ENCODE measurements at places on chromosomes 3 and 15. TPM values are rescaled to one million over a fixed set of nuclear protein-coding genes. Genes with fewer than 3 reads are reported as not detected.

The FSTL1 gene
- 52.1 TPM for total RNA-seq

DNA sequence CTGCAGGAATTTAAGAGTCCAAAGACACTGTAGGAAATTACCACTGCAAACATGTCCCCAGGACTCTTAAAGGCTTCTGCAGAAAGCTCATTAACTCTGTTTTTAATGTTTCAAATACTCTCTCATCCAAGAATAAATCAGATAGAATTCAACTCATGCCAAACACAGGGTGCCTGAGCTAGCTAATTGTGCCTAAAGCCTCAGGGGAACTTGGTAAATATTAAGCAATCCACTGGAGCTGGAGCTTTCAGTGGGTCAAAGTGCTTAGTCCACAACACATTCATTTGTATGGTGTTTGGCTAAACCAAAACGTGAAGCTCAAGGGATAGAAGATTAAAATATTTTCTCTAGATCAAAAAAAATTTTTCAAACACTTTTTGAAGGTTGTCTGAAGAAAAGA is 131.4 kb downstream of the THRB start:
- DNase-seq: no peak

The MELTF gene
- 0.97 TPM for total RNA-seq

The LARP6 gene
- 7.4 TPM for total RNA-seq

DNA sequence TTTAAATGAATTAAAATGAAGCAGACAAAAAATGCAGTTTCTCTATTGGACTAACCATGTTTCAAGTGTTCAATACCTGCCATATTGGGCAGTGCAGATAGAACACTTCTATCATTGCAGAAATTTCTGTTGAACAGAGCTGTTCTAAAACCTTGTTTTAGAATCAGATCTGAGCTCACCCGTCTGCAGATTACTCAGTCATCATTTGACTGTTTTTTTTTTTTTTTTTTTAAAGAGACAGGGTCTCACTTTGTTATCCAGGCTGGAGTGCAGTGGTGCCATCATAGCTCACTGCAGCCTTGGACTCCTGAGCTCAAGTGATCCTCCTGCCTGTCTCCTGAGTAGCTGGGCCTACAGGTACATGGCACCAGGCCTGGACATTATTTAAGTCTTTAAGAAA is 128.7 kb downstream of the APBA2 start:
- no peak for DNase-seq

DNA sequence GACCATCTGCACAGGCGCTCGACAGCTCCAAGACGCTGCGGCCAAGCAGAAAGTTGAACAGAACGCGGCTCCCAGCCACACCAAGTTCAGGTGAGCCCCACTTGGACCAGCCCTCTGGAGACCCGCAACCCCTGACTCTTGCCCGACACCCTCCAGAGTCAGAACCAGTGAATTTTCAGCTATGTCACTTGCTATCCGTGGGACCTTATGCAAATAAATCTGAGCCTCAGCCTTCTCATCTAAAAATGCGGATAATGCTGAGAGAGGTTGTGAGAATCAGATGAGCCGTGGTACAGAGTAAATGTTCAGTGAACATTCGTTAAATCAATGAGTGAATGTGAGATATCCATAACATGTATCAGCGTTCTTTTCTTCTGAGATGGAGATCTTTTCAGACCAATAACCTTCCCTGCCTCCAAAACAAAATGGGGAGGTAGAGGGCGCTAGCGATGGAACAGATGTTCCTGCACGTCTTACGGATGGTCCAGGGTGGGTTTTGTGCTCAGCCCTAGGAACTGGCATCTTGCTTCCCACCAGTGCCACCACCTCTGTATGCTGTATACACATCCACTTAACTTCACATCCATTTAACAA is 524 bp downstream of the MRPS11 start:
- no peak for DNase-seq

GRCh38 chr3:108088697-108089096 is 2.1 kb downstream of the CD47 start:
- DNase-seq: no peak

- no peak for DNase-seq
These were observed 5.0 kb upstream of the MYL3 start for GRCh38 chr3:46868287-46868686.

The HRH1 gene
- total RNA-seq: 1.5 TPM

DNA sequence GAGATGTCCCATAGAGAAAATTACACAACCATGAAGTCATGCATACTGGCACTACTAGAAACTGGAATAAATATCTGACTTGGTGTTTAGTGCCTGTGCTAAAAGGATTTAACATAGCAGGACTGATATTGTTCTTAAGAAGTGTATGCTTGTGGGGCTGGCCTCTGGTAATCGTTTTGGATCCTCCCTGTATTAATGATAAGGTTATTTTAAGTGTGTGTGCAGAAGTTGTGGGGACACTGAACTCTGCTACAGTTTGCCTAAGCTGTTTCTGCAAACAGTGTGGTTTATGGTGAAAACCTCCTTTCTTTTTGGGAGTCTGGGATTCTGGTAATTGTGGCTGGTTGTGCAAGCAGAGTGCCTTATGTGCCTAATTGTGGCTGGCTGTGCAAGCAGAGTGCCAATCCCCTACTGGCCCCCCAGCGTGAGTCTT is 120.8 kb downstream of the CLASP2 start:
- no peak for DNase-seq

DNA sequence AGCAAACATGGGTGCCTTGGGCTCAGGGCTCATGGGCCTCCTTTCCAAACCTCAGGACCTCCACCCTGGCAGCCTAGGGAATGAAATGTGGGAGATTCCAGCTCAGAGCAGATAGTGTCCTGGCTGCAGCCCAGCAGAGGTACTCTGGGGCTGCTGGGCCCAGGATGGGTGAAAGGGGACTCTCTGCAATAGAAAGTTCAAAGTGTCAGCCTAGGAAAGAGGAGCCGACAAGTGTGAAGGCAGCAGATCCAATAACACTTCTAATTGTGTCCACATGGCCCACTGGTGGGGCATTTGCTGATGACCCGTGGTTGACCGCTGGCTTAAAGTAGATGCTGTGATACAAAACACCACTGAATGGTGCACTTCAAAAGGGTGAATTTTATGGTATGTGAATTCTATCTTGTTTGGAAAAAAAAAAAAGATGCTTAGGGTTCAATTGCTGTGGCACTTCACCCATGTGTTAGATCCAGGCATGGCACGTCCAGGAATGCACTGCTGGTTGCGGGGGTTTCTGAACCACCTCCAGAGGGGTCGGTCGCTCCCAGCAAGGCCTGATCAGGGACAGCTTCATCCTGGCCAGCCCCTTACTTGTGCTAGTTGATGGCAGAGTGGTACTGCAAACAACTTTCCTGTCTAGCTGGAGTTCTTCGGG is 20.9 kb downstream of the AMOTL2 start:
- DNase-seq: no peak

- no peak for DNase-seq
These were observed 3.8 kb downstream of the NCEH1 start for GRCh38 chr3:172707030-172707429.

DNA sequence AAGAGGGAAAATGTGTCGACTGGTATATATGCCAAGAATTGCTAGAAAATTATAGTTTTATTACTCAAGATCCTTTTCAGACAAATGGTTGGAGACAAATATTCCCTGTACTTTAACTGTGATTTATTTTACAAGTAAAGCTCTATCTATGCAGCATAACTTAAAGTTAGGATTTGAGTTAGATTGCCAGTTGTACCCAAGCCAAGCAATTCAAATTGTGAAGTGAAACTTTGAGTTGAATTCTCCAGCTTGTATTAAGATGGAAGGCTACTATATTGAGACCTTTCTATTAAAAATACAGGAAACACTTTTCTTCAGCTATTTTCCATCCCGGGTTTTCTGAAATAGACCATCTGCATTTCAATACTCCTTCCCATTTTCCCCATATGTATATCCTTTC is 333.1 kb upstream of the RBMS3 start:
- DNase-seq: no peak

DNA sequence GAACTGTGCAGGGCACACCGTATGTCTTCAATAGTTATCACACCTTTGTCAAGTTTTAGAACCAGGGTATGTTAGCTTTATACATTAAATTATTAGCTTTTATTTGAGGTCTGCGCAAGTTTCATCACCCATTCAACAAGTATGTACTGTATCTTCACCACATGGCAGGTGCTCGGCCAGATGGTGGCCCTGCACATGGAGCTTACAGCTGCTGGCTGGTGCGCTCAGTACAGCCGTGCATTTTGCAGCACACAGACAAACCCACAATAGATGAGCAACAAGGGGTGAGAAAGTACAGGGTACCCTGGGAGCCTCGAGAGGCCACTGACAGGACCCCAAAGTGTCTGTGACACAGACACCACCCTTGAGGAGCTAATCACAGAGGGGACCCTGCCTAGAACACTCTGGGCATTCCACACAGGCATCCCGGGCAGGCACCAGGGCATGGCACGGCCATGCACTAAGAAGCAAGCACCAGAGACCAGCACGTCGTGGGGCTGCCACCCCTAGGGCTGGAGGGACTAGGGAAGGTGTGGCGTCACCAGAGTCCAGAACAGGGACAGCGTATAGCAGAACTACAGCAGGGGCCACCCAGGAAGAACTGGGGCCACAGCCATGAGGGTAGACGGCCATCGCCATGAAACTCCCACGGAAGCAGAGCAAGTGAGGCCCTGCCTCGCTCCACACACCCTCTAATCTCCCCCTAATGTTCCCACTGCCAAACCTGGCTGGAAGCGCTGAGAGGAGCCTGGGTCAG is 27.4 kb downstream of the ZXDC start:
- DNase-seq: no peak

GRCh38 chr15:94576889-94577533 is 345.6 kb downstream of the MCTP2 start:
- DNase-seq: no peak

The CHST2 gene
- total RNA-seq: 2.1 TPM

DNA sequence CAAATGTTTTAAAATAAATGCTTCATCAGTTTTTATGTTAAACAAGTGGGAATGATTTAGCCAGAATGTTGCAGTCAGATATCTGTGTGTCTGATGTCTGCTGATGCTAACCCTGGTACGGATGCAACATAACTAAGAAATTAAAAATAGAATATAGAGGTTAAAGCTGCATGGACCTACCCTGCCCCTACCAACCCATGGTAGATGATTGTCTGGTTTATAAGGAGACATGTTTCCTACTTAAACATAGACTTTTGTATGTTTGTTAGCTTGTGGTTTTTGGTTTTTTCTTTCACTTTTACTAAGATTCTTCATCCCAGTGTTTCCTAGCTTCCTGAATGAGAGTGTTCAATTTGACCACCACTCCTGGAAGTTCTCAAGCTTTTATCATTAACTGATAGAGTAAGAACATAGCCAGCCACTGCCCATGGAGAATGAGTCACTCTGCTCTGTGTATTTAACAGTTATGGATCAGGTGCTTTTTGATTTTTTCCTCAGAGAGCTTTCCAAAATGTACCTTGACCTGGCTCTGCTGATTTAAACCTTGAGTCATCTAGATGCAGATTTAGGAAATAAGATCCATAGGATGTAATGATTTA is 70.7 kb upstream of the VEPH1 start:
- no peak for DNase-seq

The CYP8B1 gene
- total RNA-seq: not detected

The WDR72 gene
- not detected for total RNA-seq

GRCh38 chr15:84736375-84736774 is 12.0 kb upstream of the ZNF592 start:
- no peak for DNase-seq

- DNase-seq: no peak
These were observed 38.4 kb upstream of the THBS1 start for GRCh38 chr15:39542385-39543065.

DNA sequence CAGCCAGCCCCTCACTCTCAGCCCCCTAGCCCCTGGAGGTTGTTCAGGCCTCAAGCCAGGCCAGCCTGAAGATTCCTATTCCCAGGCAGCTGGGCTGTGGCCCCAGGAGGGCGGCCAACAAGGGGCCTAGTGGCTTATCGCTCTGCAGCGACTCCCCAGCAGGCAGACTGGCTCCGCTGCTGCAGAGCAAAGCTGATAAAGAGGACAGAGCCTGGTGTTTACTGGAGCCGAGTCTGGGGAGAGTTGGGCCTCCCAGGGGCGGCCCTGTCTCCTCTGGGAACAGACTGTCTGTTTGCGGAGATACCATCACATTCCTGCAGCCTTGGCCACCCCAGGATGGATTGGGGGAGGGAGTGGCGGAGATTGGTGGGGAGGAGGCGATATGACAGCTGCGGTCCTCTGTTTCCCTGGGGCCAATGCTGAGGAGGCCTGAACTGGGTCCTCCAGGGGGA is 22.4 kb upstream of the SMAD6 start:
- DNase-seq: no peak

GRCh38 chr3:130514681-130515080 is 2.3 kb upstream of the COL6A6 start:
- DNase-seq: no peak

The CCR8 gene
- total RNA-seq: not detected

GRCh38 chr3:43190670-43191069 is 84.8 kb upstream of the POMGNT2 start:
- DNase-seq: no peak

GRCh38 chr3:126543457-126544061 is 15.2 kb downstream of the C3orf22 start:
- DNase-seq: peak; percentile 29

The DLL4 gene
- total RNA-seq: 13.1 TPM

DNA sequence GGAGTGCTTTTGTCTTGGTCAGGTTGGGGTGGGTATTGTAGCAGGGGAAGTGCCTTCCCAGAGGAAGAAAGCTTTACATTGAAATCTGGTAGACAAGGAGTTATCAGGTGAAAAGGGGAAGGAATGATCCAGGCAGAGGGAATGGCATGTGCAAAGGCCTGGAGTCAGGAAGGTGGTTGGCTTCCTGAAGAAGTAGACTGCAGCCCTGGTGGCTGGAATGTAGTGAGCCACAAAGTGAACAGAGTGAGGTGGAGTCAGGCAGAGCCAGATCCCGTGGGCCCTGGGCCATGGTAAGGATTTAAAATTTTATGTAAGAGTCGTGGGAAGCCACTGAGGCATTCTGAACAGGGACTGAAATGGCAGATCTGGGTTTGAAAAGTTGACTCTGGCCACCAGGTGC is 58.3 kb downstream of the RAB11A start:
- no peak for DNase-seq

DNA sequence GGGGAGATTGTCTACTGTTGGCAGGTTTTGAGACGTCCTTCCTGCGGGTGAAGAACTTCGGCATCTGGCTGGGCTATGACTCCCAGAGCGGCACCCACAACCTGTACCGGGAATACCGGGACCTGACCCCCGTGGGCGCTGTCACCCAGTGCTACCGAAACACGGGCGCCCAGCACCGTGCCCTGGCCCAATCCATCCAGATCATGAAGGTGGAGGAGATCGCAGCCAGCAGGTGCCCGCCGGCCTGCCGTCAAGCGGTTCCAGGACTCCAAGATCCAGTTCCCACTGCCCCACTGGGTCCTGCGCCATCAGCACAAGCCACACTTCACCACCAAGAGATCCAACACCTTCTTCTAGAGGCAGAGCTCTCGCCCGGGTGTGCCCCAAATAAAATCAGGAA is 194.9 kb upstream of the EPHA6 start:
- DNase-seq: no peak

GRCh38 chr15:83248151-83249029 is 36.1 kb downstream of the BNC1 start:
- no peak for DNase-seq

GRCh38 chr3:59658274-59658673 is 608.4 kb upstream of the CFAP20DC start:
- DNase-seq: no peak

The NR1I2 gene
- not detected for total RNA-seq

The RAD51 gene
- total RNA-seq: 1.5 TPM

GRCh38 chr3:181326637-181327223 is 337.2 kb upstream of the DNAJC19 start:
- DNase-seq: no peak

The TGM5 gene
- total RNA-seq: not detected

Data from psoas muscle (tissue), 8 donors.